ENCODE measurements at places on chromosomes 7 and 10.

- DNase-seq = no peak
These were observed 222.0 kb downstream of the LHFPL3 start for GRCh38 chr7:104550362-104550761.

GRCh38 chr7:70595755-70596597, 536.0 kb upstream of the GALNT17 start:
- no peak for DNase-seq

GRCh38 chr10:391305-391704, 256.1 kb downstream of the ZMYND11 start:
- no peak for DNase-seq

- no peak for DNase-seq
These were observed 15.5 kb upstream of the ADGRA1 start for GRCh38 chr10:133072196-133072595.

GRCh38 chr7:96774358-96774757, 64.7 kb upstream of the SEM1 start:
- no peak for DNase-seq

DNA sequence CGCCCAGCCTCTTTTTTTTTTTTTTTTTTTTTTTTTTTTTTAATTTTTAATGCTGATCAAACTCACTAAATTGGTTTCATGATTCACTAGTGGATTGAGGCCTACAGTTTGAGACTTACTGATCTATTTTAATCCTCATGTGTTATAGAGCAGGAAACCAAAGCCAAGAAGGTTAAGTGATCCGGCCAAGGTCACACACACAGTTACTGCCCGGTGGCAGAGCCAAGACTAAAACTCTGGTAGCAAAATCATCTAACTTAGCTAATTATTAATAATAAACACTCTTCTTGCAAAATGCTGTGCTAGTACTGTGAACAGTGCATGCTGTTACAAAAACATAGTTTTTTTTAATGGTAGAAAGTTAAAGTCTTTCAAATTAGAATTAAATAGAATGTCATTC, 188.3 kb upstream of the NFE2L3 start:
- no peak for DNase-seq

DNA sequence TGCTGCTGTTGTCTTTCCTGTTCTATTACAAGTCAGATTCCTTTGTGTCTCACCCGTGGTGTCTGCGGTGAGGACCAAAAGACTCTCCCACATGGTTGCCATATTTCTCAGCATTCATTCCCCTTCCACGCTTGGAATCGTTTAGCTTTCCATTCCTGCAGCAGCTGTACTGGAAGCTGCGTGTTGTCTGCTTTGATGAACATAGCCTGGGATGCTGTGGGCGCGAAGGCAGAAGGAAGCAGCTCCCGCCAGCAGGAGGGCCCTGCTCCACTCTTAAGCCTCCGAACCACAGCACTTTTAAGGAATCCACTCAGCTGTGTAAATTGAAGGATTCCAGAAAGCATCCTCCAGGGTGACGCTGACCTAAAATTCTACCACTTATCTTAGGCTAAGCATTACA, 303.6 kb upstream of the PITRM1 start:
- DNase-seq = no peak

DNA sequence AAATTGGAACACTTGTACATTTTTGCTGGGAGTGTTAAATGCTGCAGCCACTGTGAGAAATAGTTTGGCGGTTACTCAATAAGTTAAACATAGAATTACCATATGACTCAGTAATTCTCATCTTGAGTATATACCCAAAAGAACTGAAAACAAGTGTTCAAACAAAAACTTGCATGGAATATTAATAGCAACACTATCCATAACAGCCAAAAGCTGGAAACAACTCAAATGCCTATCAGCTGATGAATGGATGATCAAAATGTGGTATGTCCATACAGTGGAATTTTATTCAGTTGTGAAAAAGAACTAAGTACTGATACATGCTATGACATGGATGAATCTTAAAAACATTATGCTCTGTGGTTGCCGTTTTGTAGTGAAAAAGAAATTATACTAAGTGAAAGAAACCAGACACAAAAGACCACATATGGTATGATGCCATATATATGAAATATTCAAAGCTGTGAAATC, 63.0 kb upstream of the SP4 start:
- DNase-seq = no peak

DNA sequence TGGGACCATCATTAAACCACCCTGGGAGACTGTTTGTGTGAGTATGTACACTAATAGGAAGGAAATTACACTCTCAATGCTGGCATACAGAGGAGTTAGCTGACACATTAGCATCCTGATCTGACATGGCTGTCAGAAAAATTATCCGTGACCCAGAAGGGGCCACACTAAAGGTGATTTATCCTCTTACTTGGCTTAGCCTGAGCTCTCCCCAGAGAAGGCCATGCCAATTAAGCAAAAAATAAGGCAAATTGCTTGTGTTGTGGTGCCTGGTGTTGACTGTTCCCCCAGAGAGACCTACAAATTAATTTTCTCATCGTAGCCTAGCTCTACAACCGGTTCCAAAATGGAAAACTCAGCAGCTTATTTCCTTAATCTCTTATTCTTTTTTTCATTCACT, 992.3 kb downstream of the KCNMA1 start:
- DNase-seq = no peak

- DNase-seq = no peak
These were observed 26.4 kb downstream of the RHOBTB1 start for GRCh38 chr10:60917331-60918280.

Measured in inflammatory macrophage treated with lipopolysaccharide for 1 hour (primary cell).